ENCODE measurements at places on chromosomes 5 and 9. TPM values are rescaled to one million over a fixed set of nuclear protein-coding genes. Genes with fewer than 3 reads are reported as not detected.

GRCh38 chr9:129225815-129226214, 47.8 kb upstream of the IER5L start:
- H3K36me3 ChIP-seq: no peaks in the 10 kb centered on the region
- H3K27me3 ChIP-seq: no peaks in the 10 kb centered on the region
- H3K4me3 ChIP-seq: no peak overlapping the region
- no peak for DNase-seq
- no peak overlapping the region for H3K27ac ChIP-seq
- H3K4me1 ChIP-seq: peaks cover 3% of the 10 kb centered on the region

Gene F12
- not detected for total RNA-seq

GRCh38 chr5:178331491-178331996, 98.9 kb upstream of the PHYKPL start:
- peaks cover 24% of the 10 kb centered on the region for H3K4me1 ChIP-seq
- no peaks in the 10 kb centered on the region for H3K36me3 ChIP-seq
- DNase-seq: no peak
- no peak overlapping the region for H3K27ac ChIP-seq
- H3K4me3 ChIP-seq: no peak overlapping the region

Gene RFX3
- 15.6 TPM for total RNA-seq

DNA sequence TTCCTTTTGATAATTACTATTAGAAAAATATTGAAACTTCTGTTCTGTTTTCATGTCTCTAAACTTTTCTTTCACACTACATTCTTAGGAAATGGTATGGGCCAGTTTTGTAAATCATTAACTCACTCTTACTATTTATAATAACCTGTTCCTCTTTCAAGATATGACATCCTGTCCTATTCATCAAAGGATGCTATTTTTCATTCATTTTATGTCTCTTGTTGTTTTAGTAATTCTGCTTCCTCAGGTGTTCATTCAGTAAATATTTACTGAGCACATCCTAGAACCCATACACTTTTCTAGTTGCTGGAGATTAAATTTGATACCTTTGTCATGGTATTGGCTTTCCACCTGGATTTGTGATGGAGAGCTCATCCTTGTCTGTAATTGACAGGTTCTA, 58.0 kb downstream of the GDA start:
- no peak for DNase-seq
- no peaks in the 10 kb centered on the region for H3K4me1 ChIP-seq
- H3K4me3 ChIP-seq: no peak overlapping the region
- H3K27me3 ChIP-seq: no peaks in the 10 kb centered on the region
- H3K36me3 ChIP-seq: no peaks in the 10 kb centered on the region
